ENCODE measurements at places on chromosomes 11 and 22.
A peak's percentile ranks its signal among the peaks of the same experiment; 100 is the strongest.

GRCh38 chr11:117583063-117583801, 213.8 kb downstream of the DSCAML1 start:
- no peak for DNase-seq

DNA sequence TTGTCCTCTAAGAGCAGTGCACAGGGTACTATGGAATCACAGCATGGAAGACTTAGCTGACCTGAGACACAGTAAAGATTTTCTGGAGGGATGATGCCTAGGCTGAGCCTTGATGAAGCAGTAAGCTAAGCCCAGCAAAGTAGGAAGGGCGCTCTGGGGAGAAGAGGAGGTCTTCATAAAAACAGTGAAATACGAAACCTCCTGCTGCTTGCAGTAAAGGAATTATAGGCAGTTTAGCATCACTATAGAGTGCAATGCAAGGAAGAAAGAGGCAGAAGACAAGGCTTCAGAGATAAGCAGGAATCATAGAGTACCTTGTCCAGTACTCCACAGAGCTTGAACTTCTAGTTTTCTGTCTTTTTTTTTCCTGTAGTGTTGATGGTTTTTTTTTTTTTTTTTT, 555.7 kb upstream of the CADM1 start:
- DNase-seq, result no peak

DNA sequence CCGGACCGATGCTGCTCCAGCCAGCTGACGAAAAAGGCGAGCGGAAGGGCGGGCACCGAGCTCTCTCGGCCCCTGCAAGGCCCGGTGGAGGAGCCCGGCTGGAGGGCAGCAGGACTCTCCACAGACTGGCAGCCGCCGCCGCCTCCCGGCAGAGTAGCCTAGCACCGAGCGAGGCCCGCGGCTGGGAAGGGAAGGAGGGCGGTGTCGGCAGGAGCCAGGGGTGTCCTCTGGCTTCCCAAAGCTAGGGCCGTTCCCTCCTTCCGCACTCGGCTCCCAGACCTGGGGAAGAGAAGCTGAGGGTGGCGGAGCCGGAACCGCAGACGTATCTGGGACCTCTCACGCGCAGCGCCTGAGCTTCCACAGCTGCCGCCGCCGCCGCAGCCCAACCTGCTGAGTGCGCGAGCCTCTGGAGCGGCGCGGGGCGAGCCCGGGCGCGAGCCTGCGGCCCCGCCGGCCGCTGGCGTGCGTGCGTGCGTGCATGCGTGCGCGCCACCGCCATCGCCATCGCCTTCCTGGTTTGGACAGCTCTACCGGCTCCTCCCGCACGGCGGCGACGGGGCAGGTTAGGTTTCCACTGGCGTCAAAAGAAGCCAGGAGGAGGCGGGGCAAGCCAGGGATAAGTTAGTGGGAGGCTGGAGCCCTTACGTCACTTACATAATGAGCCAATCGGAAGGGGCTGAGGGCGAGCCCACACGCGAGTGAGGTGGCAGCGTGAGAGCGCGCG, at the start of gene RAB6A:
Gene RAB6A, minus strand, starts transcription at position 396 of the 724 bp plus-strand sequence. CDS start 439 bp downstream, outside the sequence.
- DNase-seq, result peak; percentile 100

GRCh38 chr11:78788533-78788932, 213.9 kb upstream of the NARS2 start:
- no peak for DNase-seq

- no peak for DNase-seq
Observed at GRCh38 chr11:19079643-19080440, 19.3 kb upstream of the MRGPRX2 start.

DNA sequence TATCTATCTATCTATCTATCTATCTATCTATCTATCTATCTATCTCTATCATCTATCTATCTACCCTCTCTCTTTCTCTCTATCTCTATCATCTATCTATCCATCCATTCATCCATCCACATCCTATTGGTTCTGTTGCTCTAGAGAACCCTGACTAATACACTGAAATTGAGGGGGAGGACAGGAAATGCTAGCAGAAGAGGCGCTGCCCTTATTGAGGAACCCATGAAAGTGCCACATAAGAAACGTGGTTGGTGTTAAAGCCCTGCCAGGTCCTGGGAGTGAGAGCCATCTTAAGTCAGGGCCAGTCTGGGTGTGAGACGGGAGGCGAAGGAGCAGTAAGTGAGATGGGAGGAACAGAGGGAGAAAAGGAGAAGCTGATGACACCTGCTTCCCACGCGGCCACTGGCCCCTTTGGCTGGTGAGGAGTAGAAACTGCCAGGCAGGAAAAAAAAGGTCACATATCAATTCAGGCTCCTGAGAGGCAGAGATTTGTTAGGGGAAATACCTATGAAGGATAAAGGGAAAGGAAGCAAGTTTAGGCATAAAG, 87.9 kb upstream of the PLET1 start:
- DNase-seq, result no peak

GRCh38 chr11:11347592-11347991, 5.5 kb downstream of the CSNK2A3 start:
- no peak for DNase-seq

- no peak for DNase-seq
Observed at GRCh38 chr11:46212720-46213119, 64.7 kb upstream of the CREB3L1 start.
